Activated CD8-positive, alpha-beta memory T cell treated with anti-CD3 and anti-CD28 coated beads for 4 hours (primary cell): ENCODE measurements at places on chromosomes 7 and 10.

- DNase-seq, result no peak
These were observed 92.2 kb upstream of the PPIF start for GRCh38 chr10:79255007-79255507.

GRCh38 chr10:124624466-124624865 lies 119.7 kb downstream of the FAM53B start:
- DNase-seq, result no peak

DNA sequence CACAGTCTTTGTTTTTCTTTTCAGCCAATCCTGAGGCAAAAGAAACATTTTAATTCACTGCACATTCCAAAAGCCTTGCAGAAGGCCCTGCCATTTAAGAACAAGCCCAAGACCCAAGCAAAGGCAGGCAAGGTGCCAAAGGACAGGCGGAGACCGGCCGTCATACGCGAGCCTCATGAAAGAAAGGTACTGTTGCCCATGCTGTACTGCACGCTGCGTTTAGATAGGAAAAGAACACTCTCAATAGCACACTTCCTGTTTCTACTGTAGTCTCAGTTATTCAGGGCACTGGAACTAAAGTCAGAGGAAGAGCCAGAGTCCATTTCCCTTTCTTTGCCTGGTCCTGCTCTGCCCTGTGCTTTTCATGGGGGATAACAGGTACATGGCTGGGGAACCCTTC lies 47.6 kb downstream of the BMS1 start:
- no peak for DNase-seq

DNA sequence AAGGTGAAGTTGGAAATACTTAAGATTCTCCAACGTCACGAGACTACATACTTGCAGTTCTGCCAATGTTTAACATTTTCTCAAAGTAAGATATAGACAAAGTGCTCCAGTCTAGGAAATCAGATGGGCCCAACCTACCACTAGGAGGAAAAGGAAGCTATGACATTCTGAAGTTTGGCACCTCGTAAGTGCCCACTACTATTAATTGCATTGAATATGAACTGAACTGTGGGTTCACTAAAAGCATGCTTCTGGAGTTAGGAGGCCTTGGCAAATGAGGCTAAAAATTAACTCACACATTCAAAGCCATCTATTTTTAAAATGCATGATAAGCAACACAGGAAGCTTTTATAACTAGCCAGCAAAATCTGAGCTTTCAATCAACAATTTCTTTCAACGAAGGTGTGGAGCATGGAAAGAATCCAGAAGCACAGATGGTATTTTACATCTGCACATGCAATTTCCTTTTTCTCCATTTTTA lies 149.7 kb downstream of the LRRTM3 start:
- DNase-seq, result no peak

DNA sequence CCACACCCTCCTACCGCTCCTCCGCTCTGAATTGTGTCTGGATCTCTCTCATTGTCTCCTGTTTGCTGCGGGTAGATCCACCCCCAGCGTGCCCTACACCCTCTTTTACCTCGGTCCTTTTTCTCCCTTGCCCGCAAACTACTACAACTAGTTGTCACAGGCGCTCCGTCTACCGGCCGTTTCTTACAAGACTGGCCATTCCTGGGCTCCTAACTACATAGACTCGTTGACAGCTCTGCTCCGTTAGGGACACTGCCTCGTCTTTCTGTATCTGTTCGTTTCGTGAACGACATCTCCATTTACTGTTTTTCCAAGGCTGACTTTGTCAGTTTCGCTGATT lies 786 bp downstream of the TAF3 start:
- DNase-seq, result no peak

DNA sequence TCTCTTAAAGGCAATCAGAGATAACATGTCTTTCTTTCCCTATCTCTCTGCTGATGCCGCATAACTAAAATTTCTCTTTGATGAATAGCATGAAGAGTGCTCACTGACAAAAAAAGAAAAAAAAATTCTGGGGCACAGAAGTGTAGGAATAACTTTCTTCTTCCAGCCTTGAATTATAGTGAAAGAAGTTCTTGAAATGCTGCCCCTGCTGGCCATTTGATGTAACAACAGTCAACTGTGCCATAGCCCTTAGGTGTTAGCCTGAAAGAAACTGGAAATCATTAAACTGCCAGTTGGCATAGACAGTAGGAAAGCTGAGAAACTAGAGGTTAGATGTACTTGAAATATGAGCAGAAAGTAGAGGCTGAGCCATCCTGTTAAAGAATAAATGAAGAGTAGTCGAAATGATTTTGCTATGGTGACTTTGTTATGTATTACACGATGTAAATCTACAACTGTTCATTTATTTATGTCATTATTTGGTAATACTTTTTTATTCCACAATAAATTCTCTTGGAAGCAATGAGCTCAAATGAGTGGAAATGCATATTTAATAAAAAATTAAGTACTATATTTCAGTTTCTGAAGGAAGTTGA lies 48.3 kb upstream of the FAM171A1 start:
- no peak for DNase-seq
